ENCODE measurements at places on chromosomes 12 and 14. TPM values are rescaled to one million over a fixed set of nuclear protein-coding genes. Genes with fewer than 3 reads are reported as not detected.

DNA sequence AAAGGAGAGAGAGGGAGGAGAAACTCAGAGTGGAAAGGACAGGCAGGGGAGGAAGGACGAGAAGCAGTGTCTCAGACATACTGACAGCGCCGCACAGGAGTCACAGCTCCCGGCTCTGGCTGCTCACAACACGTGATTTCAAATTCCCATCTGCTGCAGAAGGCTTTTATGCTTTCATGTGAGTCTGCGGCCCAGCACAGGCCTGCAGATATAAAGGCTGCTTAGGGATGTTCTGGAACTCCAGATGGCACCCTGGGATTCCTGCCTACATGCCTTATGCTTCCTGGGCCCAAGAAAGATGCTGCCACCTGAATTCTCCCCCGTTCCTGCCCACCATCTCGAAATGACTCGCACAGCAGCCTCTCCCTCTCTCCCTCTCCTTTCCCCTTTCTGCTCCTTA is 89.6 kb downstream of the NUAK1 start:
- H3K27ac ChIP-seq: no peak overlapping the region
- no peak for DNase-seq
- H3K36me3 ChIP-seq: no peaks in the 10 kb centered on the region
- H3K4me3 ChIP-seq: no peak overlapping the region
- H3K27me3 ChIP-seq: no peaks in the 10 kb centered on the region

The PTHLH gene
- not detected for total RNA-seq

GRCh38 chr12:73372856-73373255 is 1100.7 kb downstream of the TRHDE start:
- H3K27ac ChIP-seq: no peak overlapping the region
- DNase-seq: no peak
- H3K36me3 ChIP-seq: no peaks in the 10 kb centered on the region

The TOMM20L gene
- not detected for total RNA-seq

DNA sequence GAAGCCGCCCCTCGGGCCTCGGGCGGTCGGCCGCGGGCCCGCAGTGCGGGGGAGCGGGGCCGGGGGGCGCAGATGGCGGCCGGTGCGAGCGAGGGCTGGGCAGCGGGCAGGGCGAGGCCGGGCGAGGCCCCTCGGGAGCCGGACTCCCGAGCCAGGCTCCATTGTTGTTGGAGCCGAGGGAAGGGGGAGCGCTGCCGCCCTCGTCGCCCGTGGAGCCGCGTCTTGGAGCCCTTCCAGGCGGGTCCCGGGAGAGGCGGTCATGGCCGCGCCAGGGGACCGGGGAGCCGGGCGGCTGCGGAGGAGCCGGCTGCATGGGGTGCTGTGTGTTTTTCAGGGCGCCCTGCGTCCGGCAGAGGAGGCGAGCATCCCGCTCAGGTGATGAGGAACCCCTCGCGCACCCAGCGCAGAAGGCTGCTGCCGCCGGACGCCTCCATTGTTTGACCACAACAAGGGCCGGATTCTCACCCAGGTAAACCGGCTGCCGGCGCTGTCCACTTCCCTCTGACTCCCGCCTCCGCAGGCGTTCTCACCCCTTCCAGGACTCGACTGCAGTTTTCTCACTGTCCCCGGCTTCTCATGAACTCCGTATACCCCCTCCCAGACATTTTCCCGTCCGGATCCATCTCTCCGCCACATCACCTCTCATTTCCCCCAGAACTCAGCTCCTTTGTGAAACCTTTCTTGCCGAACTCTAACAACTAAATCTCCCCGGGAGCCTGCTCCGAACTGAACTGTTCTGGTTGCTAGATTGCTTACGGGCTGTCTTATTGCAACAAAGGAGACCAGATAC is 732 bp downstream of the ZNF664 start:
- H3K36me3 ChIP-seq: peaks cover 7% of the 10 kb centered on the region
- H3K4me3 ChIP-seq: peak overlapping the region; percentile 76
- H3K27me3 ChIP-seq: no peaks in the 10 kb centered on the region
- no peak for DNase-seq
- no peaks in the 10 kb centered on the region for H3K4me1 ChIP-seq

DNA sequence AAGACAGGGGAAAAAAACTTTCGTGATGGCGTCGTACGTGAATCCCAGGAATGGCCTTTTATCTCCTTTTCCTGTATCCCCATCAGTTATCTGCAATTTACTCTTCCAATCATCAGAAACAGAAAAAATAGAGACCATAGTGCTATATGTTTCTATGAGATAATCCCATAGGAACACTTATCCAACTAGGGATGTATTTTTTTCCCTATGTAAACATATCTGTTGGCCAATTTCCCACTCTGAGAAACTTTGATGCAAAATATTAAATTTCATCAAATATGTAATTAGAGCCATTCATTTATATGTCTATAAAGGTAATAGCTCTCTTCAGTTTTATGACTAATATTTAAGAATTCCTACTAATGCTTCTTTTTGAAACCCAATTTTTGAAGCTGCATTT is at the start of gene OR4K13:
OR4K13 (minus strand) TSS at position 101 of the 400 bp plus-strand sequence. CDS start 1,280 bp downstream, outside the sequence.
- no peak within 1 kb of the TSS for H3K4me3 ChIP-seq
- H3K4me1 ChIP-seq: no peaks in the 10 kb centered on the region
- no peak for DNase-seq
- H3K27ac ChIP-seq: no peak within 1 kb of the TSS
- no peaks in the 10 kb centered on the region for H3K36me3 ChIP-seq

All from GM12878 (cell line).